Activated CD8-positive, alpha-beta memory T cell treated with anti-CD3 and anti-CD28 coated beads for 1 hour (primary cell): ENCODE measurements at places on chromosomes 3 and 15.

- DNase-seq, result no peak
Measured at GRCh38 chr15:79068790-79069189, 21.8 kb downstream of the RASGRF1 start.

DNA sequence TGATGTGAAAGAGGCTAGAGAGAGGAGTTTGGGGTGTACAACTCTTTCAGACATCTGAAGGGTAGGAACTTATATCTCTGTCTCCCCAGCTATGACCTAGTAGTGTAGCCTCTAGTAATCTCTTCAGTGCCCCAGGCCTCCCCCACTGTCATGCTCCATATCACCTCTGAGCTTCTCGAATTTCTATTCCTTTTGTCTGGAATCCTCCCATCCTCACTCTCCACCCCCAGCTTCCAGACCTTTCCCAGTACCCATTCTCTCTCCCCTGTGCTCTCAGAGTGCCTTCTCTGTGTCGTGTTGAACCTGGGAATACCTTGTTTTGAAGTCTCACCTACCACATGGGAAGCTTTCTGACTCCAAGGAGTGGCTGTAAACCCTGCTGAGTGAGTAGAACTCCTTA, 3.6 kb upstream of the RBPMS2 start:
- no peak for DNase-seq

DNA sequence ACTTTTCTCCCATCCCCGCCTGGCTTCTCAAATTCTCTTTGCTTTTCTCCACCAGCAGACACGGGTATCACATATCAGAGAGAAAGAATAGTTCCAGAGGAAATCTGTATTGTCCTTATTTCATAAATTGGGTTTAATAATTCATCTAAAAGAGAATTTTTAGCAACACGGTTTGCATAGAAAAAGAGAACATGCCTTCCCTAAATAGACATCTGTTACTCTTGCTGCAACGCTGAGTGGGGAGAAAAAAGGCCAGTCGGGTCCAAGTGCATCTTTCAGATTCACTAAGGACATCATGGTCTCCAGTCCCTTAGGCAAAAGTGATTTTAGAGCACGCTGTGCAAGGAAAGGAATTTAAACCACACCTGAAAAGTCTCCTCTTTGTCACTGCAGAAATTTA, 201.3 kb downstream of the ABHD5 start:
- no peak for DNase-seq

DNA sequence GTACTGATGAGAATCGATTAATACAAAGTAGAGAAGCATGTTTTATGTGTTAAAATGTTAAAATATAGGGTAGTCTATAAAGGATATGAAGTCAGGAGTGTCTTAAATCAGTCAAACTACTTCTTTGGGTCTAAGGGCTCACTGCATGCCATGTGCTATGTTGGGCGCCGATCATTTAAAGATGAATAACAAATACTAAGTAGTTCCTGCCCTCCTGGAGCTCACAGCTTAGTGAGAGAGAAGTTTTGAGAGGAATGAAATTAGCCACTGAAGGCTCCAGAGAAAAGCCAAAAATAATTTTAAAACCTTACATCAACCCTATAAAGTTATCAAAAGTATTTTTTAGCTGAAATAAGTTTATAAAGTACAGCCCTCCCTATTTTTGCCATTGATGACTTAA, 44.5 kb downstream of the BLM start:
- no peak for DNase-seq

DNA sequence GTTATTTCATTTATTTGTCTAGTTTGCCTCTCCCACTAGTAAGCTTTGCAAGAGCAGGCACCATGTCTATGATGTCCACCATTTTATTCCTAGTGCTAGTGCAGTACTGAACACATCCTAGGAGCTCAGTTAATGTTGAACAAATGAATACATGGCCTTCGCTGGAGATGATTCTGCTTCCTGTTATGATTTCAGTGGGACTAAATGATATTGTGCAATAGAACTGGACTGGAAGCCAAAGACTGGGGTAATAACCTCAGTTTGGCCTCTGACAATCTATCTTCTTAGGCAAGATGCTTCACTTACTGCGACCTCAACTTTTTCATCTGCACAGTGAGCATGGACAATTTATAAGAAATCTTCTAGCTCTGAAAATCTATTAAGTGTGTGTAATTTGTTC, 191.3 kb downstream of the ADAMTSL3 start:
- no peak for DNase-seq

- no peak for DNase-seq
Measured at GRCh38 chr3:155018621-155019330, 61.3 kb upstream of the MME start.

DNA sequence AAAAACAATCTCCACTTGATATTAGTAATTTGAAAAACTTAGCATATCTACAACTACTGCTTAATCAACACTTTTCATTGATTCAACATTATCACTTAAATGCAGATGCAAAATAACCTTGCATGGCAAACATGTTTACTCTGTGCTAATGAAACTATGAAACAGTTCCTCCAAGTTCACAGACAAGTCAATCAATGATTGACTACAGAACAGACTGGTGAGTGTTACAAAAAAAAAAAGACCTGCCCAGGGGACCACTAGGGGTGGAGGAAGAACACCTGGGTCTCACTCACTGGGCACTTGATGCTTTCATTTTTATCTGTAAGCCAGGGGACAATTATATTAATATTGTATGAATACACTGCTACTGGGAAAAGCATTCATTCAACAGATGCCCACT, 4.3 kb upstream of the NR2C2 start:
- no peak for DNase-seq

DNA sequence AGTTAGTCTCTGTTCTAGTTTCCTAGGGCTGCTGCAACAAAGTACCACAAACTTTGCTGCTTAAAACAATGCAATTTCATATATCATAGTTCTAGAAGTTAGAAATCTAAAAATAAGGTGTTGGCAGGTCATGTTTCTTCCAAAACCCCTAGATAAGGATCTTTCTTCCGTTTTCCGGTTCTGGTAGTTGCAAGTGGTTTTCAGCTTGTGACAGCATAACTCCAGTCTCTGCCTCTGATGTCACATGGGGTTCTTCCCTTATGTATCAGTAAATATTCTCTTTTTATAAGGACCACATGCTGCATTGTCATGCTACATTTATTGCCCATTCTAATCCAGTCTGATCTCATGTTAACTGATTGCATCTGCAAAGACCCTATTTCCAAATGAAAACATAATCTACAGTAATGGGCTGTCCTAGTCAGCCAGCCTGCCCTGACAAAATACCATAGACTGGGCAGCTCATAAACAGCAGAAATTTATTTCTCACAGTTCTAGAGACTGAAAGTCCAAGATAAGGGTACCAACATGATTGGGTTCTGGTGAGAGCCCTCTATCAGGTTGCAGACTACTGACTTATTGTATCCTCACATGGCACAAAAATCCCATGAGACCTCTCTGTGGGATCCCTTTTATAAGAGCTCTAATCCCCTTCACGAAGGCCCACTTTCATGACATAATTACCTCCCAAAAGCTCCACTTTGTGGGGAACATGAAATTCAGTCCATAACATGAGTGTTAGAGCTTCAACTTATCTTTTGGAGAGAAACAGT, 642.0 kb upstream of the NAALADL2 start:
- DNase-seq, result no peak

GRCh38 chr3:108127301-108127988, 36.6 kb upstream of the CD47 start:
- DNase-seq, result peak; percentile 19

GRCh38 chr15:87609894-87610293, 646.6 kb downstream of the NTRK3 start:
- no peak for DNase-seq

DNA sequence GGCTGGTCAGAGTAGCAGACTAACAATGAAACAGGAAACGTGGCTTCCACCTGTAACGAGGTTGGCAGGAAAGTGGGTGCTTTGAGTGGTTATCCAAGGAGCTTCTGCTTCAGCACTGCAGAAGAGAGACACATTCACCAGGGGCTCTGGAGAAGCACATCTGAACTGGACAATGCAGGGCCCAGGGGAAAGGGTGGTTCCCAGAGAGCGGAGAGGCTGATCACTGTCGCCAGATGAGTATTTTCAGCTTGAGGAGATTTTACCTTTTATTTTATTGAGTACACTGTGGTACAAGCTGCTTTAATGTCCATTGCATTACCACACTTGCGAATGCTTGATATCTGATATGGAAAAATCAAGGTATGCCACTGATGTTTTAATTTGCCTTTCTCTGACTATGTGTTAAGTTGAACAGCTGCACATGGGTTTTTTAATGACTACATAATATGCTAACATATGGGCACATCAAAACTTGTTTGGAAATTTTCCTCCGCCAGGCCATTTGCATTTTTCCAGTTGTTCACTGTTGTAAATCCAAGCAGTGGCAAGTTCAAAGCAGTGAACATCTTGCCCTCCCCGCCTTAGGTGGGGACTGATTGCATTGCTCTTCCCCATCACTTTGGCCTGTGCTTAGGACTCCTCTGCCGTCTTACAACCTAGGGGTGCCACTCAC, 52.1 kb downstream of the LRTM1 start:
- DNase-seq, result no peak

- no peak for DNase-seq
Measured at GRCh38 chr3:14773691-14774128, 45.1 kb upstream of the FGD5 start.
